ENCODE measurements at places on chromosomes 7 and 10.

DNA sequence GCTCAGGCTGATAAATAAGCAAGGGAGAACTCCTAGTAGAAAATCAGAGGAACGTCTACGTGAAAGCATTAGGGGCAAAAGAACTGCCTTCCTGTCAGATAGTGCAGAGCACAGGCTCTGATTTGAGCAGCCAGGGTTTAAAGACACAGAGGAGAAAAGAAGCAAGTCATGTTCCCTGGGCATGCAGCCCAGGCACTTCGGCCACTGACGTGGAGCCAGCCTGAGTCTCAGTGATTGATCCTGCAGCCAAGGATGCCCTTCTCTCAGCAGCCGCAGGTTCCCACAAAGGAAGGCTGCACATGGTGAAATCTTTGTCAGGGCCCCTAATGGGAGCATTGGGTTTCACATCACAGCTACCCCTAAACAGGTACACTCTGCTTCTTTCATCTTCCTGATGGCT is 161.7 kb upstream of the HPS1 start:
- DNase-seq: no peak

GRCh38 chr7:66804001-66804400 is 63.5 kb downstream of the RABGEF1 start:
- no peak for DNase-seq

GRCh38 chr7:137975768-137976167 is 26.1 kb downstream of the CREB3L2 start:
- DNase-seq: no peak

DNA sequence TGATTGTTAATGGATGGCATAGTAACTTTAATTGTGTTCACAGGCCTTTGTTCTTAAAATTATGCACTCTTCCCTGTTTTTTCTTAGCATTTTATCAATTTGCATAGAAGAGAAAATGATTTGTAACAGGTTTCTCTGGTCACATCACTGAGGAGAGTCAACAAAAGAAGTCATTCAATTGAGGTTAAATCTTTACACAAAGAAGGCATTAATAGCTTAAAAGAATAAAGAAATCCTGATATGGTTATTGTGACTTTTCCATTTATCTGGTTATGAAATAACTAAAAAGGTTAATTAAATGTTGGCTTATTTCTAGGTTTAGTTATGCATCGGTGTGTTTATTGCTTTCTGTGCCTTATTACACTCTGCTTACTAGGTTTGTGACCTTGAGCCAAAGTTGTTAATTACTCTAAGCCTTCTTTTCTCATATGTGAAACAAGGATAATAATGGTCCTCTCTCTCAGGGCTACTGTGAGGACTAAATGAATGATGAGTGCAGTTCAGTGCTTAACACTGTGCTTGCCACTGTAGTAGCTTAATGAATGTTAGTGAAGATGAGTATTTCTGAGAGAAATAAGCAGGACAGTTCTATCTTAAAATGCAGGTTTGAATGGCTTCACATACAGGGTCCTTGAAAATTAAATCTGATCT is 12.1 kb downstream of the BMPR1A start:
- DNase-seq: no peak

- DNase-seq: no peak
Measured at GRCh38 chr10:110861476-110861875, 10.3 kb upstream of the PDCD4 start.

- DNase-seq: no peak
Measured at GRCh38 chr10:86285136-86285790, 81.3 kb downstream of the GRID1 start.

DNA sequence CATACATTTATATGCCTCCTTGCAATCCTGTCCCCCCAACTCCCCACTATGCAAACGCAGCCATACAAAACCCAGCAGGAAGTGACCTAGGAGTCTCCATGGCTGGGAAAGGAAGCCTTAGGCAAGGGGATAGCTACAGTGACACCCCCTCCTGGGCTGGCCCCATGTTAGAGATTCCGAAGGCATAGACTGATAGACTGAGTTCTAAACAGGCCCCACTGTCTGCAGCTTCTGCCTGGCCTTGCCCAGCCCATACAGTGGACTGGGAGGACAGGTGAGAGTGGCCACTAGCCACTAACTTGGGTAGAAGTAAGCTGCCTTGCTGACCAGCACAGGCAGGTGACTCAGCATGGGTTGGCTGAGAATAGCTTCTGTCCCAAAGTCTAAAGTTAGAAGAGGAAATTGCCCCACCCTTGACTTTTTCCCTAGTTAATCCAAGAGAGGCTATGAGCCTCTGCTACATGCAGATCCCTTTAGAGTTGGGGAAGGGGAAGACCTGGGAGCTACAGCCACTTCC is 106.3 kb downstream of the C10orf105 start:
- no peak for DNase-seq

DNA sequence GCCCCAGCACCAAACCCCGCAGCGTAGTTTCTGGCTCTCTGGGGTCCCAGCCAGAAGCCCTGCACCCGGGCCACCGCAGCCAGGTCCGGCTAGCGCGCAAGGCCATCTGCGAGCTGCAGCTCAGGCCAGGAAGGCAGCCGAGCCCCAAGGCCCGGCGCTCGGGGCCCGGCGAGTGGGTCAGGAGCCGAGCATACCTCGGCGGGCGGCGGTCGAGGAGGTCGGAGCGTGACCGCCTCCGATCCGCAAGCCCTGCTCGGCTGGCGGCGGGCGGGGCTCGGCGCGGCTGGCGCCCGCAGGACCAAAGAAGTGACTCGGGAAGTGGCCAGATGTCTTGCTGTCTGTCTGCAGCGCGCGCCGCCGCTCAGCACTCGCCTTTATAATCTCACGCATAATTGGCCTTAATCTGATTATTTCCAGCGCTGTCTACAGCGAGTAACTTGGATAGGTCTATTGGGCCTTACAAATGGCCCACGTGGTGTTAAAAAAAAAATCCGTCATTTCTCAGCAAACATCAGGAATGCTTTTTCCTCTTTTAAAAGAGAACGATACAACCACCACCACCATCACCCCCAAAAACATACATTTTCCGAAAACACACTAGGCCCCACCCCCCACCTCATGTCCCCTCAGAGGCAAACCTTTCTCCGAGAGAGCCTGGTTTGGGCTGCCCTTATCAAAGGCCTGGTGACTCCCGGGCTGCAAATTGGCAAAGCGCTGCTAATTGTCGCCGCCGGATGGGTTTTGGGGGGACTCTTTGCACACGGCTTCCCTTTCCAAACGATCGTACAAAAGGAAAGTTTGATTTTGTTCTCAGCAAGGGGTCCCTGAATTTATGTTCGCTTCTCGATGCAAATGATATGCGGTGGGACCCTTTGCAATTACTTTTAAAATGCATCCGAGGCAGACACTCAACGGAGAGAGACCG is at the start of gene DRGX:
Gene DRGX (minus strand): TSS at position 349 of the 925 bp plus-strand sequence. CDS start 649 bp downstream, outside the sequence.
- DNase-seq: no peak

GRCh38 chr10:3196958-3197347 is 24.4 kb upstream of the PITRM1 start:
- DNase-seq: no peak

DNA sequence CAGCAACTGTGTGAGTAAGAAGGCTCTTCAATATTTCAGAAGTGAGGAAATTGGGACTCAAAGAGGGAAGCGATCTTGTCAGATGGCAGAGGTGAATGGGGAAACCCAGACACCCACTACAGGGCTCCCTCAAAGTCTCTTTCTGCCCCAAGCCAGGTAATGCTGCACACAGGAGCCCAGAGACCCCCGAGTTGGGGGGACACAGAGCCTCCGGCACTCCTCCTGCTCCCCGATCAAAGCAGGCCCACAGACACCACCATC is 139.4 kb downstream of the TNS3 start:
- no peak for DNase-seq

Measured in stimulated activated CD8-positive, alpha-beta memory T cell treated with anti-CD3 and anti-CD28 coated beads, Interleukin-4, amount 100 ng/mL, for 24 hours (primary cell).